ENCODE measurements at places on chromosomes 7 and 10. TPM values are rescaled to one million over a fixed set of nuclear protein-coding genes. Genes with fewer than 3 reads are reported as not detected.

APBB1IP gene
- total RNA-seq, result 9.2 TPM

ANKRD7 gene
- not detected for total RNA-seq

PKD1L1 gene
- 0.14 TPM for total RNA-seq

NOLC1 gene
- total RNA-seq, result 34.1 TPM

GPR22 gene
- total RNA-seq, result not detected

- no peak for DNase-seq
Observed at GRCh38 chr10:96673318-96674099, 46.8 kb downstream of the PIK3AP1 start.

- DNase-seq, result no peak
Observed at GRCh38 chr7:41641665-41642014, 61.2 kb downstream of the INHBA start.

- DNase-seq, result no peak
Observed at GRCh38 chr7:17444673-17445072, 146.2 kb downstream of the AHR start.

DNA sequence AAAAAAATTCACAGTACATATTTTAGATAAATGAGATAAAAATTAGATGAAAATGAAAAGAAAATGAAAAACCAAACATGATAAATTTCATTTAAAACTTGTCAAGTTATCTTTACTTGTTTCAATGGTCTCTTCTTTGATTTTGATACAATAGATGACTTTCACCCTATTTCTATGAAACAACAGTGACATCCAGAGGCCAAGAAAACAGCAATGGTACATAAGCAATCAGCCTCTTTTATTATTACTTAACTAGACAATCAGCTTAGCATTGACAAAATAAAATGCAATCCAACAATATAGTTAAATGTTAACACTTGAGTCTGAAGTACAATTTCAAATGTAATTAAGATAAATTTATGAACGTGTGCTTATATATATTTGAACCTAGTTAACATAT, 74.8 kb upstream of the GPR37 start:
- no peak for DNase-seq

DNA sequence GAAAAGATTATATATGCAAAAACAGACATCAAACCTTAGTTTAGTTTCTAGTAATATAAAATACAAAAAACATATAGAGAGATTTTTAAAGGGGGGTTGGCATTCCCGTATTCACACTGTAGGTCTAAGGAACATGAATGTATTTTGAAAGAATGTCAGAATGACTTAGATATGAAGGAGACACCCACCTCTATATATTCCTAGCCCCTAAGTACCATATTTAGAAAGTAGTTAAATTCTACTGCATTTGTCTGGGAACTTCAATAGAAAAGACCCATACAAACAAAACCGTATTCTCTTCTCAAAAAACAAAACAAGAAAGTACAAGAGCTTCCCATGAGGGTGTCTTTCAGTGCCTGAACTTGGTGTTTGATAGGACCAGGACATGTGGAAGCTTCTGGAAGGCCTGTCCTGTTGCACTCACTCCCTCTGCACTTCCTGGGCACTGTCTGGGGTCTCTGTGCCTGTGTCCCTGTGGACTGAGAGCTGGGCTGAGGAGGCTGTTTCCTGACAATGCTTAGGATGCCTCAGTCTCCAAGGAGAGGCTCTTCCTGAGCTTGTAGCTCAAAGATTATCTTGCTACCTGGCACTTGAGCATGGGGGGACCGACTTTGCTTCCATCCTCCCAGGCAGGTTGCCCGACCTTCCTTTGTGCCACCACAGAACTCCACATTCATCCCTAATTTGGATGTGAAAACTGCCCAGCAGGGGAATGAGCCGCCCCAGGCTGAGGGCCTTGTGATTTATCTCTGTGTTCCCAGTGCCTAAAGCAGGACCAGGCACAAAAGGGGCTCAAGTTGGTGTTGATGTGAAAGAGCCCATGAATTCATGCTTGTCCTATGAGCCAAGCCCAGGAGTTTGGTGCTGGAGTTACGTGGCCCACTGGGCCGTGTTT, 44.4 kb upstream of the KLF6 start:
- DNase-seq, result no peak

DNA sequence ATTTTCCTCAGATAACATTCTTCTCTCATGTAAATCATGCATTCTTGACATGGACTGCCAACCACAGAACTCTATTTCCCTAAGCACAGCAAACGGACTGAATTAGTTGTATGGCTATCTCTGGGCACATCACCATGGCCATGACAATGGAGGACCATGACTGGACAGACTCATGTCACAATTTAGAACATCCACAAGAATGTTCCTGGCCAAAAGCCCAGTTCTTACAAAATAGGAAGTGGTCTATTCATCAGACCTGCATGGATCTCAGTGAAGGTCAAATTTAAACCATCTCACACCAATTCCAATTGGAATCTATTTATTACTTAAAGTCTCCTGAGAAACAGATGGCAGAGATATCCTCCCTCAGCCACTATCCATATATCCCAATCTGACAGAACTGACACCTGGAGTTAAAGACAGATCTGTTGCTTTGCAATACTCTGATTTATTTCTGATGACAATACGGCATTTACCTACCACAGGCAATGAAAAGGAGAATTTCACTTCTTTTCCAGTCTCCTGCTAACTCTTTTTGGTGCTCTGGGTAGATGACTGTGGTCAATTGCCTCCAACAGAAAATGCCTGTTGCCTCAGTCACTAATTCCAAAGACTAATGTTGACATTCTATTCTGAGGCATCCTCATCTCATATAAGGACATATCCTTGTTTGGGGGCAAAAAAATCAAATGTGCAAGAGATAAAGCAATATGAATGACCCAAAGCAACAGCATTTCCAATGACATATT, 254.8 kb downstream of the HTR7 start:
- DNase-seq, result no peak

DNA sequence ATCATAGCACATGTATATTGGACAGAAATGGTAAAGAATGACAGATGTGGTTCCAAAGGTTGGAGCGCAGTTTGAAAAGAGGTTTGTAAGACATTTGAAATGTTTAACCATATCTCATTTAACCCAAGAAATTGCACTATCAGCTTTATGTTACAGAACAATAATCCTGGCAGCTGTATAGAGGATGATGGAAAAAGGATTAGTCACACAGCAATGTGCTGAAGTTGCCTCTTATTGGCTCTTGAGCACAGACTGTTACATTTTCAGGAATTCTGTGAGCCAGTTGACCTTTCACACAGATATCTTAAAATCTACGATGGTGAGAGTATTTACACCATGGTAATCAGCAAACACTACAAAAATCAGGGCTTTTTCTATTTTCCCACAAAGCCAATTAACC, 3.9 kb downstream of the COG5 start:
- no peak for DNase-seq

- no peak for DNase-seq
Observed at GRCh38 chr7:34133983-34134782, 228.8 kb downstream of the BMPER start.

DNA sequence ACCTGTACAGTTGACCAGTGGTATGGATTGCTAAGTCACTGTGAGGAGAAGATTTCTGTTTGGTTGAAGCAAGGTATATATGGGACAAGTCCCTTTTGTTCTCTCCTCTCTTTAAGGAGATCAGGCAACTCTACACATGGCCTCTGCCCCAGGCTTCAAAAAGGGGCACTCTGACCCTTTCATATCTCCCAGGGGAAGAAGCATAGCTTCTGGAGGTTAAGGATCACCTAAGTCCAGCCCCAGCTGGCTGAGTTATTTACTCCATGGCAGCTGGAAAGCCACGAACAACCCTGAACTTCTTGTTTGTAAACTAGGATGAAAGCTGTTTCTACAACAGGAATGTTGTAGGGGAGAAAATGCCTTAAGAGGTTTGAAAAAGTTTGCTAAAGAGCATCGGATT, 129.2 kb upstream of the FEZF1 start:
- no peak for DNase-seq

DNA sequence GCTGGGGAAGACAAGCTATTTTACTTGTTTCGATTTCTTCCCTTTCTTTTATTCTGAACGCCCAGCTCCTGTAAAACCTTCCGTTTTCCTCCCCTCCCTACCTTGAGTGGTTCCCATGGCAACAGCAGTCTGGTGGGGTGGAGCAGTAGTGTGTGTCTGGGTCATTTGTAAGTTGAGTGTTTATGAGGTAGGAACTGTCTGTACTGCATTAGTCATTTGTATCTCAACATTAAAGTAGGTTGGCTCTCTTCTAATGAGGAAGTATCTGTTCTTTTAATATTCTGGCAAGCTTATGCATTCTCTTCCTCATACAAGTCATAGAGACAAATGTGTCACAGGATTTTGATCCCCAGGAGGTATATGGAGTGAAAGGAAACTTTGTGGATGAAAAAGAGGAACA, 85.3 kb upstream of the CCDC6 start:
- no peak for DNase-seq

Data from thoracic aorta (tissue), 2 donors.